ENCODE measurements at places on chromosomes 5 and 9. TPM values are rescaled to one million over a fixed set of nuclear protein-coding genes. Genes with fewer than 3 reads are reported as not detected.

DNA sequence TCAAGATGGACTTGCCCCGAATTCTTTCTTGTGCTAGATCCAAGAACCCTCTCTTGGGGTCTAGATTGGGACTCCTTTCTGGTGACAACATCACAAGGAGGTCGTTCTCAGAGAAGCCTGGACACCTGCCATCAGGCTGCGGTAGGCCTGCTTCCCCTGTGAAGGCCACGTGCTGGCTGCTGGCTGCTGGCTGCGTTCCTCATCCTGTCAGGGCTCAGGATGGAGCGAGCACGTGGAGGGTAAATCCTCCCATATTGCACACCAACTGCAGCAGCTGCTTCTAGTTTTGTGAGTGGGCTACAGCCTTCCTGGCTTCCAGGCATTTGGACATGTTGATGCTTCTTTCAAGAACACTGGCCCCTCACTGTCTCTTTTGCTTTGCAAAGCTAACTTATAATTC is 95.6 kb downstream of the HSPA4 start:
- DNase-seq = no peak
- no peaks in the 10 kb centered on the region for H3K36me3 ChIP-seq
- no peak overlapping the region for H3K4me3 ChIP-seq
- no peaks in the 10 kb centered on the region for H3K4me1 ChIP-seq
- H3K27ac ChIP-seq = no peak overlapping the region

DNA sequence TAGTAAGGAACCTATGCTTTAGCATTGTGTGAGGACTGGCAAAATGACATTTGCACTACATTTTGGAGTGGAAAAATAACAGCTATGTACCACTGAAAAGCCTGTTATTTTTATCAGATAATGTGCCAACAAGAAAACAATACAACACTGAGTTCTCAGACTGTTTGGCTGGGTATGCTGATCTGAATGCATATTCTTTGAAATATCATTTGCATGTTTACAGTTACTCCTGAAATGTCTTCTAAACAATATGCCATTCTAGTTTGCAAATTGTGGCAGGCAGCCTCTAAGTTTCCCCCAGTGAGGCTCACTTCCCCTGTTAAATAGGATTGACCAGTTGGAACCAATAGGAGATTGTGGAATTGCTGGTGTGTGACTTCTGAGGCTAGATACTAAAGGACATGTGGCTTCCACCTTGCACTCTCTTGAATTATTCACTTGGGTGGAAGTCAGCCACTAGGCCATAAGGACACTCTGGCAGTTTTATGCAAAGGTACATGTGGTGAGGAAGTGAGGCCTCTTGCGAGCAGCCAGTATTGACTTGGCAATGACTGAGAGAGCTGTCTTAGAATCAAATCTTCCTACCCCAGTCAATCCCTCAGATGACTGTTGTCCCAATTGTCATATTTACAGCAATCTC is 250.4 kb upstream of the PCSK5 start:
- DNase-seq = no peak
- H3K4me1 ChIP-seq = no peaks in the 10 kb centered on the region
- H3K36me3 ChIP-seq = no peaks in the 10 kb centered on the region
- H3K4me3 ChIP-seq = no peak overlapping the region
- no peak overlapping the region for H3K27ac ChIP-seq

DNA sequence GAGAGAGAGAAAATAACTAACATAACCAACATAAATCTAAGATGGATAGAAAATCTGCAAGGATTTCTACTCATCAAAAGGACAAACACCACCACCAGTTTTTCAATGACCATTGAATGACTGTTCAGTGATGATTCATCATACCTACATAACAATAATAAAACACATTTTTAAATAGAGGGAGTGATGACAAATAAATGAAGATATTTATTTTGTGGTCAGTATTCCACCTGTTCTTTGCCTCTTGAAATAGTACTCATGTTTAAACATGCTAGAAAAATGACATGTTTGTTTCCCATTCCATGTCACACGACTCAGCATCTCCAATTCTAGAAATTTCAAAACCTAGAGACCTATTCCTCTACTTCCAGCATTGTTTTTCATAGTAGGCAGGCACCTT is 34.6 kb upstream of the ADAMTS16 start:
- DNase-seq = no peak
- H3K27ac ChIP-seq = no peak overlapping the region
- H3K4me1 ChIP-seq = no peaks in the 10 kb centered on the region
- H3K27me3 ChIP-seq = no peaks in the 10 kb centered on the region

DNA sequence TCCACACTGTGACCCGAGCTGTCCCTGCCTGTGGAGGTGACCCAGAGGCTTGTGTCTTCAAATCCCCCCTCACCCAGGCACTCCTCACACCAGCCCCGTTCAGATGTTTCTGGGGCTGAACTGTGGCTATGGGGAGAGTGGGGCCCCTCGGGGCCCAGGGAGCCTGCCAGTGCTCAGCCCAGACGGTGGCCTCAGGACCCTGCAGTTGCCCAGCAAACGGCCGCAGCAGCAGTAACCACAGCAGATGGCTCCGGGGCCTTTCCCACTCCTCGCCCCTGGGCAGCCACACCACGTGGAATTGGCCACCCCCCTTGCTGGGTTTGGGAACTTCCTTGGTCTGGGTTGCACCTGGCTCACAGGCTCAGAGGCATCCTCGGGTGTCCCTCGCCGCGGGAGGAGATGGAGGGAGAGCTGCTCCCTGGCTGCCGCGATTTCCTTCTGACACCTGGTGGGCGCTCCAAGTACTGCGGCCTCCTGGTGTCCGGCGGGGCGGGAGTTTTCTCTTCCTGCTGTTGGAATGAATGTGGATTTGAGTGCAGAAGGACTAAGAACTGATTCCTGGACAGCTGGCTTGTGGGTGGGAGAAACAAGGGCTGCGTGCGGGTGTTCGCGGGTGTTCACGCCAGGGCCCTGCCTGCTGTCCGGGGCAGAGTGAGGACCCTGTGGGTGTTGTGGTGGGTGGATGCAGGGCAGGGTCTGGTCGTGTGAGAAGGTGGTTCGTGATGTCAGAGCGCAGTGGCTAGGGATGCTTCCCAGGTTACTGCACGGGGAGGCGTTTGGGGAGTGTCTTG is 97.5 kb downstream of the COL5A1 start:
- peaks cover 22% of the 10 kb centered on the region for H3K27me3 ChIP-seq
- H3K36me3 ChIP-seq = no peaks in the 10 kb centered on the region
- no peak overlapping the region for H3K4me3 ChIP-seq
- DNase-seq = peak; percentile 63

CARTPT gene
- total RNA-seq = not detected

- no peak overlapping the region for H3K4me3 ChIP-seq
- H3K27me3 ChIP-seq = no peaks in the 10 kb centered on the region
- H3K4me1 ChIP-seq = 0 out of 2 replicates have a peak, but pooled peaks cover 3% of the 10 kb centered on the region
- H3K27ac ChIP-seq = no peak overlapping the region
These were observed 26.9 kb upstream of the CEP120 start for GRCh38 chr5:123450114-123450513.

DNAJA1 gene
- 137 TPM for total RNA-seq

- H3K36me3 ChIP-seq = no peaks in the 10 kb centered on the region
- H3K27me3 ChIP-seq = no peaks in the 10 kb centered on the region
- H3K4me3 ChIP-seq = no peak overlapping the region
- no peak overlapping the region for H3K27ac ChIP-seq
These were observed 43.4 kb downstream of the NFIB start for GRCh38 chr9:14270358-14271092.

EHMT1 gene
- 80.3 TPM for total RNA-seq

DNA sequence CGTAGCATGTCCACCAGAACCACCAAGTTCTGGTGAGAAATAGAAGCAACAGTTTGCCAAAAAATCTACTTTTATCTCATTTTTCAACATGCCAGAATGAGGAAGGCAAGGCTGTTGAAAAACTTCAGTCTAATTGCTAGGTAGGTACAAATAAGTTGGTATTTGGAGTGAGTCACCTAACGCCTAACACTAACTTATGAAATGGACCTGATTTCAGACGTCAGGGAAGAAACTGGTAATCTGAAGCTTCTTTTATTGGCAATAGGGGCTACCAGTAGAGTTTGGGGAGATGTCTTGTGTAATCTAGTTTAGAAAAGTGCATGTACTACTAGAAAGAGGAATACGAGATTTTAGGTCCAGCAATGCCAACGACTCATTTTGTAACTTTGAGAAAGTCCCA is 4.4 kb upstream of the PDE6A start:
- peaks cover 5% of the 10 kb centered on the region for H3K4me1 ChIP-seq
- no peaks in the 10 kb centered on the region for H3K27me3 ChIP-seq
- H3K4me3 ChIP-seq = no peak overlapping the region
- H3K36me3 ChIP-seq = no peaks in the 10 kb centered on the region

PCDHGA10 gene
- total RNA-seq = 0.07 TPM

IFNB1 gene
- total RNA-seq = not detected

- peaks cover 10% of the 10 kb centered on the region for H3K27me3 ChIP-seq
These were observed 93.2 kb downstream of the MYO10 start for GRCh38 chr5:16842896-16843295.

DNA sequence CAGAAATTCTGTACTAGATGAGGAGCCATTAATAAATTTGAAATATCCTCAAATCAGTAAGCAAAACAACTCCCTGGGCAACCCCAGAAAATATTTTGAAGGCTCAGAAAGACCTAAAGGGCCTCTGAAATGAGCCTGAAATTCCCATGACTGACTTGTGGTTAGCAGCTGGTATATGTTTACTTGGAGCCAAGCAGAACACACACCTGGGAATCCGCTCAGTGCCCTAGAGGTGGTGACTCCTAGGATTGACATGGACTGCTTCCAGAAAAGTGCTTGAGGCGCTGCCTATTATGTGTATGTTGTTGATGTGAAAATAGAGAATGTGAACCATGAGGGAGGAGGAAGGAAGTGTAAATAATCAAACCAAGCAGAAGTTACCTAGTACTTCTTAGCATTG is 14.7 kb downstream of the RFK start:
- DNase-seq = no peak
- H3K4me3 ChIP-seq = no peak overlapping the region
- H3K27ac ChIP-seq = no peak overlapping the region
- H3K36me3 ChIP-seq = no peaks in the 10 kb centered on the region

MYMK gene
- not detected for total RNA-seq

BTNL9 gene
- 50.7 TPM for total RNA-seq

FAXDC2 gene
- total RNA-seq = 13.1 TPM

DNA sequence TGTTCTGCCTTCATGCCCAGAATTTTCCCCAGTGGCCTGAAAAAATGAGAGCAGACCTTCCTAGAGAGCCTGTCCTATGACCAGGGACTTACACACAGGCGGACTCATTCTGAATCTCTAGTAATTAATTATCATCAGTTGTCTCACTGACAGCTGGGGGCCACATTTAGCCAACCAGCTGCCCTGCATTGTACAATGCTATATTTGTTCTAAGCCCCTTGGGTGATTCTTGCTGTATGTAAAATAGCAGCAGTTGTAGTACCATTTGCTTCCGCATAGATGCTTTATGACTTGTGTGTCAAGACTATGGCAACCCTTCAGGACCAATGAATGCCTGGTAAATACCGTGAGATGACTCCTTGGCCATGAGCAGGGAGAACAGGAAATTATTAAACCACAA is 415.4 kb upstream of the SEMA6A start:
- DNase-seq = no peak
- no peaks in the 10 kb centered on the region for H3K36me3 ChIP-seq
- H3K27ac ChIP-seq = no peak overlapping the region
- no peak overlapping the region for H3K4me3 ChIP-seq
- no peaks in the 10 kb centered on the region for H3K4me1 ChIP-seq

LCN6 gene
- not detected for total RNA-seq

DNA sequence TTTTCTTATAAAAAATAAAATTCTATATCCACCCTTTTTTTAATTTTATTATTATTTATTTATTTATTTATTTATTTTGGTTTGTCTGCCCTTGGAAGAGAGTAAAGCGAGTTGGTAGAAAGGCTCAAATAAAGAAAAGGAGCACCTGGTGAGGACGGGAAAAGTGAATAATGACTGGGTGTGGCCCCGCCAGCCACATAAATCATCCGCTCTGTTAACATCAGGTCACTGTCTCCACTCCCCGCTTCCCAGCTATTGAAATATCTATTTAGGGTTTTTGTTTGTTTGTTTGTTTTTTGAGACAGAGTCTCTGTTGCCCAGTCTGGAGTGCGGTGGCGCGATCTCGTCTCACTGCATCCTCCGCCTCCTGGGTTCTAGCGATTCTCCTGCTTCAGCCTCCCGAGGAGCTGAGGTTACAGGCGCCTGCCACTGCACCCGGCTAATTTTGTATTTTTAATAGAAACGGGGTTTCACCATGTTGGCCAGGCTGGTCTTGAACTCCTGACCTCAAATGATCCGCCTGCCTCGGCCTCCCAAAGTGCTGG is 844 bp downstream of the POLR3G start:
- peak overlapping the region; percentile 92 for H3K27ac ChIP-seq
- H3K4me1 ChIP-seq = peaks cover 28% of the 10 kb centered on the region
- DNase-seq = no peak
- peaks cover 36% of the 10 kb centered on the region for H3K36me3 ChIP-seq
- H3K4me3 ChIP-seq = peak overlapping the region; percentile 65
- no peaks in the 10 kb centered on the region for H3K27me3 ChIP-seq

PCDHGB4 gene
- total RNA-seq = not detected

DNA sequence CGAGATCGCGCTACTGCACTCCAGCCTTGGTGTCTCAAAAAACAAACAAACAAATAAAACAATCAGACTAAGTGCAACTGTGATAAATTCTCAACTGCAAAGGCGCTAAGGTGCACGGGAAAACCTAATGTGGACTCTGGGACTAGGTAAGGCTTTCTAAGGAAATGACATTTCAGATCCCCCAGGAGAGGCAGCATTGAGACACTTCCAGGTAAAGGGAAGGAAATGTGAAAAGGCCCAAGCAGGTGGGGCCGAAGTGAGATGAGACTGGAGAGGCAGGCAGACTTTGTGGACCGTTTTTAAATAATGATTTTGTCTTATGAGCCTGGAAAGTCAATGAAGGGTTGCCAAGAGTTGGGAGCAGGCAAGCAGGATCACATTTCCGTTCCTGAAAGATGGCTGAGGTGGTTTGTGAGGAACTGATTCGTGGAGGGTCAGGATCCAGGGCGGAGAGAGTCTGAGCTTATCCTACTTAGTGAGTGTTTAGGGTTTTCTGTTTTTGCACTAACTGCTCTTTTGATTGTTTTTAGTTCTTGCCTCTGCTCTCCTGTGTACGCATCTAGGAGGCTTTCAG is 2.0 kb upstream of the APBA1 start:
- DNase-seq = no peak
- no peaks in the 10 kb centered on the region for H3K4me1 ChIP-seq
- H3K4me3 ChIP-seq = no peak overlapping the region
- H3K27me3 ChIP-seq = no peaks in the 10 kb centered on the region
- H3K36me3 ChIP-seq = no peaks in the 10 kb centered on the region
- H3K27ac ChIP-seq = no peak overlapping the region

SLC36A1 gene
- total RNA-seq = 8.4 TPM

EIF4E1B gene
- total RNA-seq = not detected

DNA sequence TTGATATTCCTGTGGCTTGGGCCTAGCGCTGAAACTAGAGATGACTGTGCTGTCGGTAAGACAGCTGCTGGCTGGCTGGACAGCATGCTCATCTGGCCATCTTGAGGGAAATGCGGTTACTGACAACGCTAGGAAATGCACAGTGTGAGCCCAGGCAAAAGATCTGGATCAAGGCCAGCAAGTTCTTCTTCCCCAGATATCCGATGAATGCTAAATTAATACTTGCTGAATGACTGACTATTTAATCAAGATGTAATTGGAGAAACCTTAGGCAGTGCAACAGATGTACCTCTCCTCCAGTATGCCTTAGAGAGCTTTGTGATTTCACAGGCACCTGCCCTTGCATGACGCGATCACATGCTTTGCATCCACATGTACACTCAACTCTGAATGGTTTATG is 659.1 kb downstream of the EFNA5 start:
- no peak overlapping the region for H3K4me3 ChIP-seq
- no peak overlapping the region for H3K27ac ChIP-seq
- DNase-seq = no peak
- H3K36me3 ChIP-seq = no peaks in the 10 kb centered on the region
- no peaks in the 10 kb centered on the region for H3K27me3 ChIP-seq

RAB3C gene
- total RNA-seq = not detected

Data from K562 (cell line).